T-helper 17 cell (primary cell): ENCODE measurements at places on chromosomes 6 and 20.

- DNase-seq, result no peak
These were observed 266.0 kb upstream of the SOX4 start for GRCh38 chr6:21327326-21328112.

GRCh38 chr20:17158701-17159100 is 68.1 kb upstream of the PCSK2 start:
- no peak for DNase-seq

DNA sequence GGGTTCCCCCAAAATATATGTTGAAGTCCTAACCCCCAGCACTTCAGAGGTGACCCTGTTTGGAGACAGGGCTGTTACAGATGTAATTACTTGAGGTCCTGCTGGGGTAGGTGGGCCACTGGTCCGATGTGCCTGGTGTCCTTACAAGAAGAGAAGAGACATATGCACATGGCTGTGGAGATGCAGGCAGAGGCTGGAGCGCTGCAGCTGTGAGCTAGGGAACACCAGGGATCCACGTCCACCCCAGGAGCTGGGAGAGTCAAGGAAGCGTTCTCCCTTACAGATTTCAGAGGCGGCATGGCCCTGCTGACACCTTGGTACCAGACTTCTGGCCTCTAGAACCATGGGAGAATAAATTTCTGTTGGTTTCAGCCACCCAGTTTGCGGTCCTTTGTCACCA is 11.7 kb upstream of the SLC22A2 start:
- no peak for DNase-seq

DNA sequence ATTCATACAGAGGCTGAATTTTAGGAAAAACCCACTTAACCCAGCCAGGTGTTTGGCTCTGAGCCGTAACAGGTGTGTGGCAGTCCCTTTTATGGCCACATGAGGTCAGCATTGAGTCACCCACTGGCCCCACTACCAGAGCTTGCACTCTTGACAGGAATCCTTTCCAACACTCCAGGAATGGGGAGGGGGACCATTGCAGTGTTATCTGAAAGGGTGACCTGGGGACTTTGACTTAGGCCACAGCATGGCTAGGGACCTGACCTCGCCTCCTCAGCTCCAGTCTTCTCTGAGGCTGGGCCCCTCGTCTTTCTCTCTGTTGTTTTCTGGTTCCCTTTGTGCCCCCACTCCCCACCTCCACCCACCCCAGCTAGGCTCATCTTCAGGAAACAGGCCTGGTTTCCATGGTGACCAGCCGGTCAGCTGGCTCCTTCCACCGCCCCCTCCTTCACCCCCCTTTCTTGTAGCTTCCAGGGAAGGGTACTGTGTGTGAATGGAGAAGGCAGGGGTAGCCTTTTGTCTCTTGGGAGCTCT is 2.1 kb upstream of the TMEM151B start:
- DNase-seq, result peak; percentile 53

DNA sequence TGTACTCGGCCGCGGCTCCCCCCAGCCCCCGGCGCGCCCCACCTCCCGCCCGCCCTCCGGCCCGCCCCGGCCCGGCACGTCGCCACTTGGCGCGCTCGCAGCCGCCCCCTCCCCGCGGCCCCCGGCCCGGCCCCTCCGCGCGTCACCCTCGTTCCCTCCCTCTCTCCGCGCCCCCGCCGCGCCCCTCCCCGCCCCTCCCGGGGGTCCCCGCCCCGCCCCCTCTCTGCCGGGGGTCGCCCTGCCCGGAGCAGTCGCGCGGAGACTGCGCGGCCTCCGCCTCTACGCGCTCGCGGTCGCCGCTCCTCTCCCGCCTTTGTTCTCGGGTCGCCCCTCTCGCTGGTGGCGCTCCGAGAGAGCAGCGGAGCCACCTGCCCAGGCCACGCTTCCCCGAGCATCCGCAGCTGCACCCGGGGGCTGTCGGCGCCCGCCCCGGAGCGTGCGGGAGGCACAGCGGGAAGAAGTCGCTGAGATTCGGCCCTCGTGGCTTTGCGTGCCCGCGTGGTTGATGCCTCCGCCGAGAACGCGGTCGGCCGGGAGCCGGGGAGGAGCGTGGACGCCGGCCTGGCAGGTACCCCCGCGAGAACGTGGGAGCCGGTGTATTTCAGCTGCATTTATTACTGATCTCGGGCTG is at the start of gene PHF10:
Gene PHF10, minus strand, starts transcription at position 7 of the 631 bp plus-strand sequence. CDS start 569 bp downstream, outside the sequence.
- DNase-seq, result peak; percentile 71
